ENCODE measurements at places on chromosomes 4 and X. TPM values are rescaled to one million over a fixed set of nuclear protein-coding genes. Genes with fewer than 3 reads are reported as not detected.

GRCh38 chr4:122479935-122480416 lies 23.5 kb upstream of the IL2 start:
- DNase-seq, result no peak
- H3K4me3 ChIP-seq, result no peak overlapping the region
- no peaks in the 10 kb centered on the region for H3K27me3 ChIP-seq
- H3K36me3 ChIP-seq, result no peaks in the 10 kb centered on the region
- no peak overlapping the region for H3K27ac ChIP-seq

GRCh38 chr4:4859325-4859798 lies at the start of gene MSX1:
MSX1 (plus strand) TSS chr4:4859665; CDS start chr4:4859900, 235 bp downstream.
- peaks cover 73% of the 10 kb centered on the region for H3K4me1 ChIP-seq
- H3K27me3 ChIP-seq, result peaks cover 92% of the 10 kb centered on the region
- H3K4me3 ChIP-seq, result peak within 1 kb of the TSS; percentile 74
- no peak within 1 kb of the TSS for H3K27ac ChIP-seq
- DNase-seq, result peak; percentile 94
- no peaks in the 10 kb centered on the region for H3K36me3 ChIP-seq

GRCh38 chrX:132965461-132965860 lies 7.0 kb upstream of the HS6ST2 start:
- H3K27ac ChIP-seq, result no peak overlapping the region
- H3K36me3 ChIP-seq, result no peaks in the 10 kb centered on the region
- no peak for DNase-seq
- peaks cover 3% of the 10 kb centered on the region for H3K27me3 ChIP-seq
- H3K4me1 ChIP-seq, result no peaks in the 10 kb centered on the region

DNA sequence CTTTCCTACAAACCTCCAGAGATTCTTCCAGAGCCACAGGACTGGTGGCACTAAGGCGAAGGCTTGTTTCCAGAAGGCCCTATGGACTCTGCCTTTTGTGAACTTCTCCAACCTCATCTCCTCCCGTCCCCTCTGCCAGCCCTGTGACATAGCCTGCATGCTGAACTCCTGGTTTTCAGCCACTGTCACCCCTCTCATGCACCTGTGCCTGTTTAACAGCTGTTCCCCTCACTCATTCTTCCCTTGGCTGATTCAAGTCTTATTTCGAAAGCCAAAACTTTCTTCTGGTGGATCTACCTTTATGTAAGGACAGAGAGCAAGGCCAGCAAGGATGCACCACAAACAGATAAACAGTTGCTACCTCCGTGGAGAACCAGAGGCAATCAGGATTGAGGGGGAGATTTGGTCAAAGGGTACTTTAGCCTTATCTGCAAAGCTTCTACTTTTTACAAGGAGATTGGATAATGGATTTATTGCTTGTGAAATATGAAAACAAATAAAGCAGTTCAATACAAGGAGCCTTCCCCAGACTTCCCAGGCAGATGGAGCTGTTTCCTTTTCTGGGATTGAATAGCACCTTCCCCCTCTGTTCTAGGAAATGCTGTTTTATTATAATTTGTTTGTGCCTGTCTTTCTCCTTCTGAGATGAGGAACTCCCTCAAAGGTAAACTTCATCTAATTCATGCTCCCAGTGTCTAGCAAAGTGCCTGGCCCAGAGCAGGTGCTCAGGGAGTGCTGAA lies 5.7 kb downstream of the CITED1 start:
- H3K36me3 ChIP-seq, result no peaks in the 10 kb centered on the region
- peaks cover 7% of the 10 kb centered on the region for H3K27me3 ChIP-seq
- H3K27ac ChIP-seq, result no peak overlapping the region
- no peak overlapping the region for H3K4me3 ChIP-seq
- DNase-seq, result no peak
- H3K4me1 ChIP-seq, result peaks cover 3% of the 10 kb centered on the region

- H3K4me1 ChIP-seq, result peaks cover 5% of the 10 kb centered on the region
- no peaks in the 10 kb centered on the region for H3K27me3 ChIP-seq
- H3K36me3 ChIP-seq, result no peaks in the 10 kb centered on the region
- no peak for DNase-seq
- H3K4me3 ChIP-seq, result no peak overlapping the region
Measured at GRCh38 chr4:37530451-37530850, 155.7 kb downstream of the RELL1 start.

GRCh38 chr4:17809667-17810066 lies 890 bp downstream of the DCAF16 start:
- peak overlapping the region; percentile 68 for H3K4me3 ChIP-seq
- H3K27me3 ChIP-seq, result no peaks in the 10 kb centered on the region
- H3K27ac ChIP-seq, result peak overlapping the region; percentile 96
- peaks cover 3% of the 10 kb centered on the region for H3K36me3 ChIP-seq
- peaks cover 70% of the 10 kb centered on the region for H3K4me1 ChIP-seq

GRCh38 chr4:55768291-55768690 lies 51.3 kb upstream of the EXOC1L start:
- DNase-seq, result no peak
- H3K4me1 ChIP-seq, result no peaks in the 10 kb centered on the region
- no peak overlapping the region for H3K4me3 ChIP-seq

GRCh38 chr4:35818520-35818919 lies 425.8 kb downstream of the ARAP2 start:
- DNase-seq, result no peak
- H3K27ac ChIP-seq, result no peak overlapping the region
- H3K4me3 ChIP-seq, result no peak overlapping the region
- no peaks in the 10 kb centered on the region for H3K27me3 ChIP-seq
- no peaks in the 10 kb centered on the region for H3K36me3 ChIP-seq

DNA sequence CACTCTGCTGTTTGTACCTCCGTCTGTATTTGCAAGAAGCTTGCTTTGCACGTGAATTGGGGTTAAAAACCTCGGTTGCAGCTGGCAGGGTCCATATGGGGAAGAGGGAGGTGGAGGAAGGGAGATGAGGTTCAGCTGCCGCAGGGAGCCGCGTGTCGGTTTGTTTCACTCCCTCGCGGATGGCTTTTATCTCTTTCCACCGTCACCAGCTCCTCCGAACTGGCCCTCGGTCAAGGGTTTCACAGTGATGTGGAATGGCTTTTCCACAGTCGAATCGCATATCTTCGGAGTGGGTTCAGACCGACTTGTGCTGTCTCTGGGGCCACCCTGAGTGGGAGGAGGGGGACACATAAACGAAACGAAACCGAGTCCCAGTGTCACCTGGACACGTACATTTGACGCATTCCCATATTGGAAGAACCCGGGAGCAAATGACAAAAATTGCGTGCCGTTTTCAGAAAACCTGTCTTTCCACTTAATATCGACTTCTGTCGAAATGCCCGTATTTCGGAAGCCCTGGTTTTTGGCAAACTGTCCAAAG lies 929 bp downstream of the ZBTB33 start:
- H3K4me3 ChIP-seq, result peak overlapping the region; percentile 57
- peak overlapping the region; percentile 92 for H3K27ac ChIP-seq
- no peaks in the 10 kb centered on the region for H3K27me3 ChIP-seq
- no peaks in the 10 kb centered on the region for H3K4me1 ChIP-seq

DNA sequence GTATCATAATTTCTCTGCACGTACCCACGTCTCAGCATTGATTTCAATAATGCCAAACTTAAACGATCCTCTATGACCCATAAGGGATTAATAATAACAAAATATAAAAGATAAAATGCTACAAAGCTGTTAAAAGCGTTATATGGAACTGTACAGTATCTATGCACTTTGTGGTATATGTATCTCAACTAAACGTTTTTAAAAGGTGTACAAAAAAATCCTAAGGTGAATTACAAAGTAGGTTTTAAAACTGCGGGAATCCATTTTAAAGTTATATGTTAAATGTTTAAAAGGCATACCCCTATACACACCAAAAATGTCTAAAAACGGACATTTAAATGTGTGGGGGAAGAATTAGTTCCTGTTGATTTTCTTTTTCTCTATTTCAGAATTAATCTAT lies 860 bp downstream of the ZNF182 start:
- no peak for DNase-seq
- H3K27me3 ChIP-seq, result no peaks in the 10 kb centered on the region
- H3K27ac ChIP-seq, result peak overlapping the region; percentile 79
- H3K36me3 ChIP-seq, result no peaks in the 10 kb centered on the region

- H3K4me3 ChIP-seq, result no peak overlapping the region
- H3K36me3 ChIP-seq, result no peaks in the 10 kb centered on the region
- H3K27me3 ChIP-seq, result no peaks in the 10 kb centered on the region
- no peak overlapping the region for H3K27ac ChIP-seq
- DNase-seq, result no peak
Measured at GRCh38 chrX:110226931-110227330, 91.0 kb downstream of the AMMECR1 start.

- no peaks in the 10 kb centered on the region for H3K36me3 ChIP-seq
- DNase-seq, result peak; percentile 39
- H3K4me3 ChIP-seq, result no peak overlapping the region
- H3K27me3 ChIP-seq, result no peaks in the 10 kb centered on the region
- H3K4me1 ChIP-seq, result no peaks in the 10 kb centered on the region
Measured at GRCh38 chr4:80322716-80323115, 12.8 kb upstream of the CFAP299 start.

- H3K4me1 ChIP-seq, result peaks cover 3% of the 10 kb centered on the region
- H3K4me3 ChIP-seq, result no peak overlapping the region
- peak; percentile 33 for DNase-seq
- H3K27ac ChIP-seq, result no peak overlapping the region
Measured at GRCh38 chr4:87240341-87240740, 19.9 kb upstream of the KLHL8 start.

DNA sequence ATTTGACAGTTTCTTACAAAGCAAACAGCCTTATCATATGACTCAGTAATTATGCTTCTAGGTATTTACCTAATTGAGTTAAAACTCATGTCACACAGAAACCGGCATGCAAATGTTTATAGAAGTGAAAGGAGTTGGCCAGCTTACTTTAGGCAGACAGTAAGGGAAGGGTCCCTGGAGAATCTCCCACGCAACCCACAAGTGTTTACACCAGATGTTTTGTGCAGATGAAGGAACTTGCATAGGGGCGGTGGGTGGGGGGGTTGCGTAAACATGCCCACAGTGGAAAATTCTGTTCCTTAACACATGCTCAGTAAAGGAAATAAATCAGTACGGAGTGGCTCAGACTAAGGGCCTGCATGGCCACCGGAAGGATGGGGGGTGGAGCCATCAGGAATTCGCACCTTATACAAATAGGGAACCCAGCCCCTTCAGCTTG lies 330.5 kb upstream of the AADAT start:
- H3K4me3 ChIP-seq, result no peak overlapping the region
- H3K27me3 ChIP-seq, result no peaks in the 10 kb centered on the region
- no peak overlapping the region for H3K27ac ChIP-seq
- H3K4me1 ChIP-seq, result no peaks in the 10 kb centered on the region

GRCh38 chr4:7327341-7327885 lies 107.3 kb downstream of the PSAPL1 start:
- H3K27me3 ChIP-seq, result no peaks in the 10 kb centered on the region
- H3K4me3 ChIP-seq, result no peak overlapping the region
- no peak overlapping the region for H3K27ac ChIP-seq
- H3K4me1 ChIP-seq, result no peaks in the 10 kb centered on the region
- no peak for DNase-seq

DNA sequence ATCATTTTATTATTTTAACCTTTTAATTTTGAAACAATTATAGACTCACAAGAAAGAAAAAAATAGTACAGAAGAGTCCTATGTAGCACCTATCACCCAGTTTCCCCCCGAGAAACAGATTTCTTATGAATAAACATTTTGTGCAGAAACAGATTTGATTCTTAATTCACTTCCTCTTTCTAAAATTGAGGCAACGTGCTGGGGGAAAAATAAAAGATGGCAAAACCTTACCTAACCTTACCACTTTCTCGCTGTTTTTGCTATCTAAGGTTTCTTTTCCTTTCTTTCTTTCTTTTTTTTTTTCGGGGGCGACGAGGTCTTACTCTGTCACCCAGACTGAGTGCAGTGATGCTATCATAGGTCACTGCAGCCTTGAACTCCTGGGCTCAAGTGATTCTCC lies 4.3 kb upstream of the CLNK start:
- peaks cover 3% of the 10 kb centered on the region for H3K4me1 ChIP-seq
- no peak overlapping the region for H3K27ac ChIP-seq
- DNase-seq, result no peak
- no peak overlapping the region for H3K4me3 ChIP-seq
- H3K27me3 ChIP-seq, result no peaks in the 10 kb centered on the region

- no peak for DNase-seq
- H3K27ac ChIP-seq, result no peak overlapping the region
- no peaks in the 10 kb centered on the region for H3K36me3 ChIP-seq
Measured at GRCh38 chr4:2615821-2616220, 79.4 kb downstream of the FAM193A start.

Gene NLGN3
- polyA plus RNA-seq, result 0.12 TPM

Gene USP51
- polyA plus RNA-seq, result 0.40 TPM

Gene MTTP
- polyA plus RNA-seq, result 0.05 TPM

Gene ZNF732
- polyA plus RNA-seq, result not detected

Gene PHKA1
- polyA plus RNA-seq, result 3.1 TPM

Gene WNK3
- 0.62 TPM for polyA plus RNA-seq

All from stomach (tissue), 19 donors.